Dermis lymphatic vessel endothelial cell (primary cell): ENCODE measurements at places on chromosomes 4 and X. TPM values are rescaled to one million over a fixed set of nuclear protein-coding genes. Genes with fewer than 3 reads are reported as not detected.

SPACA5 gene
- total RNA-seq = not detected in 2 replicates

MED12 gene
- total RNA-seq = 26.5 and 37.1 TPM in 2 replicates

ADH6 gene
- not detected in 2 replicates for total RNA-seq

PAGE4 gene
- not detected in 2 replicates for total RNA-seq

ZNF630 gene
- 1.4 and 1.5 TPM in 2 replicates for total RNA-seq

SSX1 gene
- not detected in 2 replicates for total RNA-seq

ARAP2 gene
- 0.11 and 0.26 TPM in 2 replicates for total RNA-seq

IL21 gene
- not detected in 2 replicates for total RNA-seq

TCEAL6 gene
- total RNA-seq = not detected in 2 replicates

ALAS2 gene
- not detected in 2 replicates for total RNA-seq

TMLHE gene
- 7.5 and 8.7 TPM in 2 replicates for total RNA-seq

HEPH gene
- total RNA-seq = 2.5 and 11.6 TPM in 2 replicates

RIPPLY1 gene
- total RNA-seq = not detected in 2 replicates

UNC5C gene
- not detected in 2 replicates for total RNA-seq

PIGA gene
- total RNA-seq = 9.2 and 9.4 TPM in 2 replicates

P2RY8 gene
- 0.26 and 0.43 TPM in 2 replicates for total RNA-seq

PTCHD1 gene
- not detected in 2 replicates for total RNA-seq

NSG1 gene
- under 0.01 and 0.09 TPM in 2 replicates for total RNA-seq

ETDB gene
- not detected in 2 replicates for total RNA-seq

NKX6-1 gene
- not detected in 2 replicates for total RNA-seq

TLR2 gene
- total RNA-seq = 0.09 and 0.43 TPM in 2 replicates

RHOXF2 gene
- total RNA-seq = not detected in 2 replicates

CNGA1 gene
- 0.17 TPM in 1 of 2 replicates, not detected in the other for total RNA-seq

PLAC8 gene
- total RNA-seq = 0.22 TPM in 1 of 2 replicates, not detected in the other

GNRHR gene
- not detected in 2 replicates for total RNA-seq

GAGE12J gene
- not detected in 2 replicates for total RNA-seq

NPNT gene
- 0.11 and 0.17 TPM in 2 replicates for total RNA-seq

PHEX gene
- total RNA-seq = 0.33 and 0.43 TPM in 2 replicates

NSUN7 gene
- total RNA-seq = under 0.01 TPM in 1 of 2 replicates, not detected in the other

LONRF3 gene
- total RNA-seq = 37.7 and 56.0 TPM in 2 replicates

TBC1D9 gene
- 47.0 and 51.6 TPM in 2 replicates for total RNA-seq

NONO gene
- 340 and 450 TPM in 2 replicates for total RNA-seq

DCAF12L2 gene
- not detected in 2 replicates for total RNA-seq

COL25A1 gene
- total RNA-seq = under 0.01 and 0.26 TPM in 2 replicates

PRDM8 gene
- total RNA-seq = 2.4 and 2.7 TPM in 2 replicates

ZDHHC15 gene
- not detected in 2 replicates for total RNA-seq

AFF2 gene
- total RNA-seq = under 0.01 and 0.09 TPM in 2 replicates
